ENCODE measurements at places on chromosomes 6 and 20. TPM values are rescaled to one million over a fixed set of nuclear protein-coding genes. Genes with fewer than 3 reads are reported as not detected.

The PAK5 gene
- 0.10 TPM for total RNA-seq

DNA sequence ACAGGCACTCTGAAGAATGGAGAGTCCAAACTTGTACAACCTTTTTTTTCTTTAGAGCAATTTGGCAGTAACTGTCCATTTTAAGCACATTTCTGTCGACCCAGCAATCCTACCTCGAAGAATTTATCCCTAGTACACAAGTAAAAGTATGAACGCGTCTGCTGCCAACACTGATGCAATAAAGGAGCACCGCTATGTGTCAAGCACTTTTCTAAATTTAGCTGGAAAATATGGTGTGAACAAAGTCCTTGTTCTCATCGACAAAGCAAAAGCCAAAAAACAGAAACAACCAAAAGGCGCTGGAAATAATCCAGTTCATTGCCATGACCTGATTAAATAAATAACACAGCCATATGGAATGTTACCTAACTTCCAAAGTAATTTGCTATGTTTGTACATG lies 1.1 kb downstream of the DPM1 start:
- peak; percentile 8 for DNase-seq

GRCh38 chr6:74939721-74940620 lies 265.9 kb downstream of the COL12A1 start:
- DNase-seq, result no peak

DNA sequence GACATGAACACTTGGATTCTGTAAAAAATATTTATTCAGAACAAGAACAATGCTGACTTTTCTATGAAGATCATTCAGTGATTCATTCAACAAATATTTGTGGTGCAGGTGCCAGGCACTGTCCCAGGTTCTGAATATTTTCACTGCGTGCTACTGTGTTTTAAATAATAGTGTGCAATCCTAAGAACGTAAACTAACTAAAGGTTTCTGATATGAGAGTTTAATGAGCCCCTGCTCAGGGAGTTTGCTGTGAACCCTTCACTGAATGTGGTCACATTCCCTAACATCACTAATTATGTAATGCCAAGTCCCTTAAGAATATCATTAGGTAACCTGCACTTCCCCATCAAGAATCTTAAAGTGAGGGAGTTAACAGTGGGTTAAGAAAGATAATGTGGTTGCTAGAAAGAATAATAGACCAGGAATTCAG lies 1.7 kb upstream of the TMEM170B start:
- peak; percentile 54 for DNase-seq

All from tongue (tissue), 3 donors.